ENCODE measurements at places on chromosomes 16 and 17.

GRCh38 chr17:61010661-61011170 lies 333.1 kb downstream of the BCAS3 start:
- DNase-seq = no peak

DNA sequence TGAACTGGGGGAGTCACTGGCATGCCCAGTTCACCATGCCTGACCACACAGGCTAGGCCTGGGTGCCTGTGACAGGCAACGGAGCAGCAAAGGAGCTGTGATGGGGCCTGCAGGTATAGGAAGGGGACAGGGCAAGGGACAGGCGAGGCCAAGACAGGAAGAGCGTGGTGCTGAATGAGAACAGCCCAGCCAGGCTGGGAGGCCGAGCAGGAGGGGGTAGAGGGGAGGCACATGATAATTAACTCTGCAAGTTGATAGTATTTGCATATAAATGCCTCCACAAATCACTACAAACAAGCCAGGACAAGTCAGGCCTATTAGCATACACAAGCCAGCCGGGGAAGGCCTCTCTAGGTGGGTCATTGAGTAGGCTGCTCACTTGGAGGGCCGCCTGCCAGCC lies 7.8 kb downstream of the ZFHX3 start:
- no peak for DNase-seq

- DNase-seq = no peak
These were observed 50.4 kb upstream of the FA2H start for GRCh38 chr16:74825016-74825415.

- DNase-seq = no peak
These were observed 7.3 kb downstream of the PROCA1 start for GRCh38 chr17:28704219-28704858.

DNA sequence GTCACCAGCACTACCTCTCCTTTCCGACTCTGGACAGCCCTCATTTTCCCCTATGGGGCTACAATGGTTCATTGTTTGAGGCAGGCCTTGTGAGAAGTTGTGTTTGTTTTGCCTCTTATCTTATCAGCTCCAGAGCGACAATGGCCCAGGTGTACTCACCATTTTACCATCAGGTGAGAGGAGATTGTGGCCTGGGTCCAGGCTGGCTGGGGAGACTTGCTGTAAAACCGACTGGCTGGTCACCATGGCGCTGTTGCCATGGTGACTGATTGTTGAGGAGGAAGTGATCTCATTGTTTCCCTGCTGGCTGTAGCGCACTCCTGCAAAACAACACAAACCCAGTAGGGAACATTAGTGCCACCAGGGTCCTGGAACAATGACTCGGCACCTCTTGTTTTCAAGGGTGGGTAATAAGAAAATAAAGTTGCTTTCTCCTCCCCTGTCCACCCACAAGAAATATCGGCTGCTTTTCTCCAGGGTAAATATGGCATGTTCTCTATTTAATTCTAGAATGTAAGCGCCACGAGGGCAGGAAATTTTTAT lies 34.4 kb downstream of the HNF1B start:
- DNase-seq = no peak

DNA sequence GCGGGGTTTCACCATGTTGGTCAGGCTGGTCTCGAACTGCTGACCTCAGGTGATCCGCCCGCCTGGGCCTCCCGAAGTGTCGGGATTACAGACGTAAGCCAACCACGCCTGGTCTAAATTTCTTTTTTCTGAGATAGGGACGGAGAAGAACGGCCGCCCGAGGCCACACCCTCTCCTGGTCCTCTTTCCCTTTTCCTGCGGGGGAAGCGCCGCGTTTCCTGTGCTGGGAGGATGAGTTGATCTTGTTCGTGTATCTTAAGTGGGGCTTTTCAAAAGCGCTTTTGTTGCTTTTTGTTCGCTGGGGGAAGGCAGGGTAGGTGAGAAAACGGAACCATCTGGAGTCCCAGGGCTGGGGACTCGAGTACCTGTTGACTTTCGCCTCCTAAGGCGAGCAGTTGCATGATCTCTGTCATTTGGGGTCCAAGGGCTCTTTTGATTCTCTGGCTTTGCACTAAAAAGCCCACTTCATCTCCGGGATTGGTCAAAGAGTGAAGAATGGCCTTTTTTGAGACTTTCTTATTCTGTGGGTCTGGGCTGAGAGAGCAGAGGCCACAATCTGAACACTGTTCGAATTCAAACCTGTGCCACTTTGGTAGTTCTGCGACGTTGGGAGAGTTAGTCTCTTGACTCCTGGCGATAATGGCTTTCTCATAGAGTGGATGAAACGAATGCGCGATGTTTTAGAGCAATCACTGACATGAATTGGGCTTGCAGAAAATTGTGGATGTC lies 1.3 kb downstream of the FUS start:
- DNase-seq = no peak

DNA sequence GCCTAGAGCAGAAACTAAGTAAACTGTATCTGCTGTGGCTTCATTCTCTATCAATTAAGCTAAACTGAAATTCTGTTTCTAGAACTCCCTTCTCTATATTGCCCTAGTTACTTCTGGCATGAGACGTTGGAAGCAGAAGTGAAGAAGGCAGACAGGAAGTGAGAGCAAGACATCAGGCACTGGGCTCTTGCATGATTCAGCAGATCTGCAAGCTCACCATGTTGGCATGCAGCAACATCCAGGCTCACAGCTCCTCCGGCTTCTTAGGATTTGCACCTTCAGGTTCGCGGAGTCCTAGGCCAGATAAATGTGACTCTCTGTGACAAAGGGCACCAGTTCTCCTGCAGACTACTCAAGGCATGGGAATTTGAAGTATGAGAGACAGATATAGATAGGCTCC lies 148.3 kb downstream of the CDH8 start:
- DNase-seq = peak; percentile 2

DNA sequence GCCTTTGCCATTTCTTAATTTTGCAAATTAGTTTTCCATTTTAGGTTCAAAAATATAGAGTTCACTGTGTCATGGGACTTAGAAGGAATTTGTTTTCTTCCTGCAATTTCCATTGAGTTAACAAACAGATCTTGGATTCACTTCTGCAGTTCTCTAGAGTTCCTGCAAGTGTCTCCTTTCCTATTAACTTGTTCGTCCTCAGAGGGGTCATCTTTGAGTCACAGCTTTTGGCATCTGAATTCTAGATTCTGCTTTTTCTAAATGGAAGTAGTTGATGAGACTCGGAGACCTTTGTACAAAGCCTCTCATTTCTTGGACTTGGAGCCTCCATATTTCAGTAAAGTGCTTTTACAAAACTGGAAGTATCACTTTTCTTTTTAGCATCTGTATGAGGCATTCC lies 323.3 kb downstream of the BCAS3 start:
- peak; percentile 28 for DNase-seq

- DNase-seq = no peak
These were observed 9.4 kb upstream of the CEP20 start for GRCh38 chr16:15897834-15898254.

DNA sequence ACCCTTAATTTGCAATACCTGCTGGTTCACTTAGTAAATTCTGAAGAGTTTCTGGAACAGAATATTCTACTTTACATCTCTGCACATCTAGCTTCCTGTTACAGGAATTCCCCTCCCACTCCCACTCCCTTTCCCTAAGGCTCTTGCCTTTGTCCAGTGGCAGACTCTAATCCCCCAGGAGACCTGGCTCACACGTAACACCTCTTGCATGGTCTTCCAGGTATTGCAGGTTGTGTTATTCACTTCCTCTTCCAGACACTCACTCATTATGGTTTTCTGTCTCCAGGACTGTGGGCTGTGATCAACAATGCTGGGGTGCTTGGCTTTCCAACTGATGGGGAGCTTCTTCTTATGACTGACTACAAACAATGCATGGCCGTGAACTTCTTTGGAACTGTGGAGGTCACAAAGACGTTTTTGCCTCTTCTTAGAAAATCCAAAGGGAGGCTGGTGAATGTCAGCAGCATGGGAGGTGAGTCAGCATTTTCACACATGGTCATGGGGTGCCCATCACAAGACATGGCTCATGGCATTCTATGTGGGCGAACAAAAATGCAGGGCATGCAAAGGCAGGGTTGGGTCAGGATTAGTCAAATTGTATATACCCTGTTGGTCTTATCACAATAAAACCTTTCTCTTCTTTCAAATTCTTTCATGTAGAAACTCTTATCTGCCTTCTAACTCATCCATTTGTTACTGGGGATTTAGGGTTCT lies 35.8 kb downstream of the HSD17B2 start:
- peak; percentile 23 for DNase-seq

GRCh38 chr17:73748508-73748907 lies 104.3 kb upstream of the SDK2 start:
- no peak for DNase-seq

DNA sequence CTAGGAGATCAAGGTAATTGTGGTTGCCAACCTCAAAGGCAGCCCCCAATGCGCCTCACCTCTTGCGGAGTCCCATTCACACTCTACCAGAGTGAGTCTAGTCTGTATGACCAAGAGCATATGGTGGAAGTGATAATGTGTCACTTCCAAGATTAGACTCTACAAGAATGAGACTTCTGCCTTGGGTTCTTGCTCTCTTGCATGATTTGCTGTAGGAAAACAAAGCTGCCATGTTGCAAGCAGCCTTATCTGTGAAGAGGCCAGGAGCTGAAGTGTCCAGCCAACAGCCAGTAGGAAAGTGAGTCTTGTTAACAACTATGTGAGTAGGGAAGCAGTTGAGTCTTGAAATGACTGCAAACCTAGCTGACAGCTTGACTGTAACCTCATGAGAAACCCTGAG lies 3.4 kb downstream of the TERF2 start:
- no peak for DNase-seq

DNA sequence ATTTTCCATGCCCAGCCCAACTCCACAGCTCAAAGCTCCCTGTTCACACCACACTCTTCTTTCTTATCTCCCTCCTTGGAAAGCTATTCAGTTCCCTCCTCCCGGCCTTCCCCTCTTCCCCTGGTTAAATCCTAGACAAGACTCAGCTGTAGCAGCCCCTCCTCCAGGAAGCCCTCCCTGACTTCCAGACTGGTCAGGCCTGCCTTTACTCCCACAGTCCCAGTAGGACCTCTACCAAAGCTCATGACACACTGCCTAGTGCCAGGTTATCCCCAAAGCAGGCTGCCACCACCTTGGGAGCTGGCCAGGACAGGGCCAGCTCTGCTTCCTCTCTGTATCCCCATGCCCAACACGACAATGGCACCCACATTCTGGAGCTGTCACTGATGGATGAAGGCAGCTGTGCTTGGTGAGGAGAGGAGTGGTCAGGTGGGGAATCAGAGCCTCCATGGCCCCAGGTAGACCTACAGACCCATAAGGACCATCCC lies 50.0 kb downstream of the BEAN1 start:
- DNase-seq = no peak

- no peak for DNase-seq
These were observed 3.4 kb upstream of the KCNJ16 start for GRCh38 chr17:70071620-70072019.

GRCh38 chr17:33494151-33494550 lies 201.1 kb upstream of the ASIC2 start:
- no peak for DNase-seq

DNA sequence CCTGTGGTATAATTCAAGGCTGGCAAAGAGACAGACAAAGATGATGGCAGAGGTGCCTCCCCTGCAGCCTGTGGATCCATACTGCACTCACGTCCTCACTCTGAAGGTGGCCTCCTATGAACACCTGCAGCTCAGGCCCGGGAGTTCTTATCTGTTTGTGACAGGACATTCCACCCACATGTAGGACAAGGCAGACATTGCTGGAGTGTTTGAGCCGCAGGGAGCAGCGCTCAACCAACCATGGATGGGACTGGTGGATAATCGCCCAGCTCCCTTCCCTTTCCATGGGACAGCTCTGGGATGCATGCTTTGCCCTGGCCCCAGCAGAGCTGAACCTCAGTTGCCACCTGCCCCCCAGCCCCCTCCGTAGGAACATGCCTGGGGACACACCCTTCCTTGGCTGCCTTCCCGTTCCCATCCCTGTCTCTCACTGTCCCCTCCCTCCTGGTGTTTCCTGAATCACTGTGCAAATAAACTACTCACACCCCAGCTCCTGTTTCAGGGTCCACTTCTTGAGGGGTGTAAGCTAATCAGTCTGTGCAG lies 22.2 kb downstream of the ITPRIPL2 start:
- no peak for DNase-seq

DNA sequence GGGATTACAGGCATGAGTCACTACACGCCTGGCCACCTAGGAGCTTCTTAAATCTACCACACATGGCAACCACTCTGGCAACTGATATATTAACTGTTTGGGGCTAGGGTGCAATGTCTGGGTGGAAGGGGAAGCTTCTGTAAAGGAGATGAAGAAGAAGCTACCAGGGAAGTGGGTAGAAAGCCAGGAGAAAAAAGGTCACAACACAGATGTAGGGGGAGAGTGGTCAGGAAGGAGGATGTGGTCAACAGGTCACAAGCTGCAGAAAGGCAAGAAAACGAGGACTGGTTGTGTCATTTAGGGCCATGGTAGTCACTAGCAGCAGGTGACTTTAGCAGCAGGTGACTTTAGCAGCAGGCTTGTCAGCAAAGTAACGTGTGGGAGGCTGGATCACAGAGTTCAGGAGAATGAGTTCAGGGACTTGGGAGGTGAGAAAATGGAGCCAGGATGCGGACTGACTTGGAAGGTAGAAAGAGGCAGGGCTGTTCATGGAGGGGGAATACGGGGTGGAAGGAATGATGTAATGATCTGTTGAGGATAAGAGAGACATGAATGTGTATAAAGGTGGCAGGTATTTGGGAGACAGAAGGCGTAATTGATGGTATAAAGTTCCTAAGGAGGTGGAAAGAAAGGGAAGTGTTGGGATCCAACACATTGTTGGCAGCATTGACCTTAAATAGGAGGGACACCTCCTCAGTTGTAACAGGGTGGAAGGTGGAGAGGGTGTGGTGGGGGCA lies 16.3 kb upstream of the WFIKKN2 start:
- no peak for DNase-seq

GRCh38 chr17:40093580-40094201 lies 6.7 kb downstream of the NR1D1 start:
- DNase-seq = no peak

DNA sequence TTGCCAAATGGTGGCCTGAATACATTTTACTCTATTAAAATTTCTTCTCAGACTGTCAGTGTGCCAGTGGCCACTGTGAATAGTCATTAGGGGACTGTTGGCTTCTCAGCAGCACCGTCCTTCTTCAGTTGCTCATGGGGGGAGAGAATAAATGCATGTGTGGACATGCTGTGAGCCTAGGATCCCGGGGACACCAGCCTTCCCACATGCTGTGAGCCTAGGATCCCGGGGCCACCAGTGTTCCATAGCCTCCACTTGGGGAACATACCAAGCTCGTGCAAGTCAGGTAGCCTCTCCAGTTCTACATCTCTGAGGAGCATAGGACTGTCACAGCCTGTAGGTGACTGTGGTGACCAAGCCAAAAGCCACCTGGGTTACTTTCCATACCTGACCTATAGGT lies 51.5 kb downstream of the BANP start:
- DNase-seq = no peak

GRCh38 chr16:84836234-84836647 lies 16.5 kb downstream of the CRISPLD2 start:
- DNase-seq = peak; percentile 100

DNA sequence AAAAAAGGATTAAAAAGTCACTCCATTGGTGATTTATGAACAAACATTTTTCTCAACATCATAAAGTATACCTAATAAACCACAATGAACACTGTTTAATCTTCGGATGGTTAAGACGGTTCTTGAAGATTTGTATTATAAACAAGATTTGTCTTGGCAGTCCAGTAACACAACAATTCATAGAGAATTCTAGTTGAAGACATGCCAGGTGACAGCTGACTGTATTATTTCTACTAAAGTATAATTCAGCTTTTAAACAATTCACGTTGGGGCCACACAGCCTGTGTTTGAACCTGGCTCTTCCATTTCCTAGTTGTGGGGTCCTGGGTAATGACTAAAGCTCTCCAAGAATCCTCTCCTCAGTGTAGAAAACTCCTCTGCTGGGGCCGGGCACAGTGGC lies 22.0 kb downstream of the STX8 start:
- DNase-seq = no peak

GRCh38 chr17:57165754-57166153 lies 80.7 kb downstream of the AKAP1 start:
- no peak for DNase-seq
